ENCODE measurements at places on chromosomes 12 and 14. TPM values are rescaled to one million over a fixed set of nuclear protein-coding genes. Genes with fewer than 3 reads are reported as not detected.

The CCDC175 gene
- total RNA-seq, result not detected

The DNAL1 gene
- total RNA-seq, result 5.4 TPM

The PAPLN gene
- 0.28 TPM for total RNA-seq

GRCh38 chr12:70052931-70053497 lies 190.2 kb upstream of the CNOT2 start:
- DNase-seq, result peak; percentile 67

The NOVA1 gene
- total RNA-seq, result 0.90 TPM
